ENCODE measurements at places on chromosomes 13 and 19.

DNA sequence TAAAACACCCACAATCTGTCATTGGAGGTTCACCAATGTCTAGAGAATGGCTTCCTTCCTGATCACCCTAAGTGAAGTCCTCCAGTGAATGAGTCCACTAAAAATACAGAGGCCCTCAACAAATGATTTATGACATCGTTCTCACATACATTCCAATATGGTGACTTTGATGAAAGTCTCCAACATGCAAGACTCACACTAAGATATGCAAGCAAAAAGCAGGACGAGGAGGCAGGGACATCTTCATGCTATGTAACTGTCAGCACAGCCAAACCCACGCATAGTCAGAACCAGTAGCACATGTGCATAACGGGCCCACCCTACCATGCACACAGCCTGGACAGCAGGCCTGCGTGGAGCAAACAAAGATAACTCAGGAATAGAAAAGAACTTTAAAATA is 16.6 kb upstream of the LSM14A start:
- no peak for DNase-seq

GRCh38 chr19:5022066-5022860 is 53.4 kb downstream of the KDM4B start:
- no peak for DNase-seq

DNA sequence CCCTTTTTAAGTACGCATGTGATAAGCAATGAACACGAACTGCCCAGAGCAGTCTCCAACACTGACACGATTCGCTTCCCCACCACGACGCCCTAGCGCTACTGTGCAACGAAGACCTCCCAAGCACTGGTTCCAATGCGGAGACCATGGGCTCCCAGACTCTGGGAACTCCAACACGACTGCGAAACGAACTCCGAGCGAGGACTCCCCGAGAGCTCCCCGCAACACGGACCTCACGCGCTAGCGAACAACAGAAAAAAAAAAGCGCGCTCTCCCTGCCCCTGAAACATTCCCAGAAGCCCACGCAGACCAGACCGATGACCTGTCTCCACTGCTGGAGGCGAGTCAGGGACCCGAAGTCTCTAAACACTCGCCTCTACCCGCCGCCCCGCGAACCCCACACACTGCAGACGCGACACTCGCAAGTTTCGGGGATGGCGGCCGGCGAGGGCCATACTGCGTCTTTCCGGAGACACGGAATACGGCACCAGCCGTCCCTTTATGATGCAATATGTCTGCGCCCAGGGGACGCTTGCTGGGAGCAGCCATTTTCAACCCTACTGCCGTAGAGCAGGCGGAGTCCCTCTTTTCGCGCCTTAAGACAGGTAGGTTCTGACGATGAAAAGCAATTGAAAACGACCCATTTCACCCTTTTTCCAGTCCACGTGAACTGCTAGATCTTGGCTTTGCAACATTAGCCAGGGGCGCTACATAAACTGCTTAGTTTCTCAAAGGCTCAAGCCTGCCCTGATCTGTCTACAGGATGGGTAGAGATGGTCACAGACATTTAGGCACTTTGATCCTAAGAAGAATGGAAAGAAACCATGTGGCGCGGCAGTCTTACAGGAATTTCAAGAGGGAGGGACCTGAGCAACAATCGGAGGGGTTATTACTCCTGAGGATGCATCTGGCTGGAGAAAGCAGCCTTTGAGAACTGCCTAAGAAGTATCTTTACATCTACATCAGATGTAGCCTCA is at the start of gene ZNF577:
ZNF577 (minus strand) TSS at position 430 of the 977 bp plus-strand sequence. CDS start 7,569 bp downstream, outside the sequence.
- DNase-seq, result peak; percentile 85

DNA sequence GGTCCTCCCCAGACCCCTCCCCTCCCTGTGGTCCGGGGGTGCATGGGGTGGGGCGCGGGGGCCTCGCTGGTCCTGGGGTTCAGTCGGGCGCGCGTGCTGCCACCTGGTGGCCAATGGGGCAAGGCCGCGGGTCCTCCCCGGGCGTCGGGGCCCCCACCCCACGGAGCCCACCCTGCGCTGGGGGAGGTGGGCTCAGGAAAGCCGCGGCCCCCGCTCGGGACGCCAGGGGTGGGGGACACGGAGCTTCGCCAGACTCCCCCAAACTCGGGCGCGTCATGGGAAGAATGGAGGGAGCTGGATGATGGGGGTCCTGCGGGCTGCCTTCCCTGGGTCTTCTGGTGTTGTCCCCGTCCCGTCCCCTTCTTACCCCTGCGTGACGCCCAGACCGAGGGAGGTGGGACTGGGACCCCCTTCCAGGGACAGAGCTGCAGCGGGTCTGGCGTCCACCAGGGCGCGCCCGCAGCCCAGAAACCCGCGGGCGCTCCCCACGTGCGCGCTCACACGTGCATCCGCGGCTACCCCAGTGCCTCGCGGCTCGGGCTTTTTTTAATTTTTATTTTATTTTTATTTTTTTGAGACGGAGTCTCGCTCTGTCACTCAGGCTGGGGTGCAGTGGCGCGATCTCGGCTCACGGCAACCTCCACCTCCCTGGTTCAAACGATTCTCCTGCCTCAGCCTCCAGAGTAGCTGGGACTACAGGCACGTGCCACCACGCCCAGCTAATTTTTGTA is 19.8 kb upstream of the TCF3 start:
- DNase-seq, result peak; percentile 84

GRCh38 chr13:85806553-85807175 is 7.4 kb upstream of the SLITRK6 start:
- peak; percentile 43 for DNase-seq

DNA sequence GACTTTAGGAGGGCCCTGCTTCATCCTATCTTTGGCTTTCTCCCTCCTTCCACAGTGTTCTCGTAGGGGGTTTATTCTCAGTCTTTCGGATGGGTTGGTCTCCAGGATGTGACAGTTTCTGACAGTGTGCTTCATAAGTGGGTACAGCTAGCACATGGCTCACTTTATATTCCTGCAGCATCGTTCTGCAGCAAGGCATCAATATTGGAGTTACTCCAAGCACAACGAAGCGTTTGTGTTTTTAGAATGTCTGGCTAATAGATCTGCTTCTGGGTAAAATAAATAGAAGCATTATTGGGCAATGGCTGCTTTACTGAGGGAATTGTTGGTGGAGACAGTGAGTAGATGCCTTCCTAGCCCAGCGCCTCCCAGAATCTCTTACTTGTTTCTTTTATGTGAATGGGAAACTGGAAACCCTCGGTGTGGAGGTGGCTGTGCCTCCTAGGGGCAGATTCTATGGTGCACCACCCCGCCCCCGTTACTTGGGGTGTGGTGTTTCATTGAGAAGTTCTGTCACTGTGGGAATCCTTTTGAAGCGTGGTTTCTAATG is 2.0 kb downstream of the FARP1 start:
- DNase-seq, result peak; percentile 52

DNA sequence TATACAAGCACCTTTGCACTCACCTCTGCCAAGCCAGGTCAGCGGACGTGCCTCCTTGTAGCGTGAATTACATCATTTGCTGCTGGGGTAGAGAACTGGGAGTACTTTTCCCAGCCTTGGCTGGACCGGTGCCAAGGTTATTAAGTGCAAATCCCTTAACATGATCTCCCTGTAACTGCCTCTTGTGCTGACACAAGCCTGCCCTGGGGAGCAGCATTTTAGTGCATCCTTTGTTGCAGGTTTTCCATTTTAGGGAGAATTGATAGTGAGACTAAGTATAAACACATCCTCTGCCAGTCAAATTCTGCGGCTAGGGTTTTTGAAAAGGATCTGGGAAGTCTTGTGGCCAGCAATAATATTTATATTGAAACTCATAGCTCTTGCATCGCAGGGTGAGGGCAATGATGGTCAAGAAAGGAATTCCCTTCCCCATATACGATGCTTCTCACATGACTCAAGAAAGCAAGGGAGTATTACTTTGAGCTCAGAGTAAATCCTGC is 32.7 kb upstream of the DCLK1 start:
- no peak for DNase-seq

- no peak for DNase-seq
Observed at GRCh38 chr19:5109560-5109959, 140.6 kb downstream of the KDM4B start.

DNA sequence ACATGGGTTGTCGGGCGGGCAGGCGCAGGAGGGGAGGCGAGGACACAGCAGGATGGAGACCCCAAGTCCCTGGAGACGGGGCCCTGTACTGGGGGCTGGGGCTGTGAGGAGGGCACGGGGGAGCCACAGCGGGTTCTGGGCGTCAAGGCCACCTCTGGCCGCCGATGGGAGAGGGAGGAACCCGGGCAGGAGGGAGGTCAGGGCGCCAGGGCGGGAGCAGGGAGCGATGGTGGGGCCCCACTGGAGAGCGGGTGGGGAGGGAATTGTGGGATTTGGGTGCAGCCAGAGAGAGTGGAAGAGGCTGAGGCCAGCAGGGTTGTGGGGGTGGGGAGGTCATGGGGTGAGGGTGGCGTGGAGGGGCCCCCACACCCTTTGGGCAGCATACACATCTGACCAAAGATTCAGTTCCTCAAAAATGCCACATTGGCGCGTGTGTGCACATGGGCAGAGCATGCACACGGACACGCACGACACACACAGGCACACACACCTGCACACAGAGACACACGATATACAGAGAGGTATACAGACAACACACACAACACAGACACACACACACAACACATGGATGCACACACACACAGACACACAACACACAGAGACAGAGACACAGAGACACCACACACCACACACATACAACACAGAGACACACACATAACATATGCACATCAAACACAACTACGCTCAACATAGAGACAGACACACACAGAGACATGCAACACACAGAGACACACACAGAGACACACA is 54.9 kb downstream of the AP1M1 start:
- DNase-seq, result no peak

GRCh38 chr13:40508767-40509342 is 157.6 kb downstream of the FOXO1 start:
- DNase-seq, result no peak

DNA sequence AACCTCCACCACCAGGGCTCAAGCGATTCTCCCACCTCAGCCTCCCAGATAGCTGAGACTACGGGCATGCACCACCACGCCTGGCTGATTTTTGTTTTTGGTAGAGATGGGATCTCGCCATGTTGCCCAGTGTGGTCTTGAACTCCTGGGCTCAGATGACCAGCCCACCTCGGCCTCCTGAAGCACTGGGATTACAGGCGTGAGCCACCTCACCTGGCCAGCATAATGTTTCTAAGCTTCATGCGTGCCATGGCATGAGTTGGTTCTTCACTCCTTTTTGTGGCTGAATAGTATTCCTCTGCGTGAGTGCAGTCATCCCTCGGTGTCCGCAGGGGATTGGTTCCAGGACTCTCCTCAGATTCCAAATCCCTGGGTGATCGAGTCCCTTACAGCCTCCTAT is 4.2 kb upstream of the ZNF579 start:
- no peak for DNase-seq

DNA sequence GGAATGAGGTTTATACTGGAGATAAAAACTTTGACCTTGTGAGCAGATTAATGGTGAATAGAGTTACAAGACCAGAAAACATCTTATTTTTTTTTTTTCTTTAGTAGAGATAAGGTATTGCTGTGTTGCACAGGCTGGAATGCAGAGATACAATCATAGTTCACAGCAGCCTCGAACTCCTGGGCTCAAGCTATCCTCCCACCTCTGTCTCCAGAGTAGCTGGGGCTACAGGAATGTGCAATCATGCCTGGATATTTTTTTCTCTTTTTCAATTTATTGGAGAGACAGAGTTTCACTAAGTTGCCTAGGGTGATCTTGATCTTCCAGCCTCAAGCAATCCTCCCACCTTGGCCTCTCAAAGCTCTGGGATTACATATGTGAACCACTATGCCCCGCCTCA is 2139.1 kb downstream of the PCDH9 start:
- no peak for DNase-seq

- DNase-seq, result no peak
Observed at GRCh38 chr13:39918620-39919236, 263.3 kb downstream of the COG6 start.

- DNase-seq, result no peak
Observed at GRCh38 chr19:45395821-45396617, 8.8 kb downstream of the PPP1R13L start.

DNA sequence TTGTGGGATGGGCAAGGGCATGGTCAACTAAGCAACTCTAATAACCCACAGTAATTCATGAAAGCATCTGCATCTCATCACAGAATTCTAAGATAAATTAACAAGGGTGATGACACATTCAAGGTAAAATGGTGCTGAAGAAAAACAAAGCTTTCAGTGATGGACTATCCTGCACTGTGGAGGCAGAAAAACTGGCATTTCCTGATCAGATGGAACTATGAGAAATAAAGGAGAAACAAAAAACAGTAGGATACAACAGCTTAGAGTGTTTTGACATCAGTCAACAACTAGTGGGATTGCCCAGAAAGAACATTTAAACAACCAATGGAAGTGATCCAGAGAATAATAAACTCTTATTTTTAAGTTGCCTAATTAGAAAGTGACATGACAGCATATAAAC is 327.0 kb downstream of the KLF5 start:
- no peak for DNase-seq

DNA sequence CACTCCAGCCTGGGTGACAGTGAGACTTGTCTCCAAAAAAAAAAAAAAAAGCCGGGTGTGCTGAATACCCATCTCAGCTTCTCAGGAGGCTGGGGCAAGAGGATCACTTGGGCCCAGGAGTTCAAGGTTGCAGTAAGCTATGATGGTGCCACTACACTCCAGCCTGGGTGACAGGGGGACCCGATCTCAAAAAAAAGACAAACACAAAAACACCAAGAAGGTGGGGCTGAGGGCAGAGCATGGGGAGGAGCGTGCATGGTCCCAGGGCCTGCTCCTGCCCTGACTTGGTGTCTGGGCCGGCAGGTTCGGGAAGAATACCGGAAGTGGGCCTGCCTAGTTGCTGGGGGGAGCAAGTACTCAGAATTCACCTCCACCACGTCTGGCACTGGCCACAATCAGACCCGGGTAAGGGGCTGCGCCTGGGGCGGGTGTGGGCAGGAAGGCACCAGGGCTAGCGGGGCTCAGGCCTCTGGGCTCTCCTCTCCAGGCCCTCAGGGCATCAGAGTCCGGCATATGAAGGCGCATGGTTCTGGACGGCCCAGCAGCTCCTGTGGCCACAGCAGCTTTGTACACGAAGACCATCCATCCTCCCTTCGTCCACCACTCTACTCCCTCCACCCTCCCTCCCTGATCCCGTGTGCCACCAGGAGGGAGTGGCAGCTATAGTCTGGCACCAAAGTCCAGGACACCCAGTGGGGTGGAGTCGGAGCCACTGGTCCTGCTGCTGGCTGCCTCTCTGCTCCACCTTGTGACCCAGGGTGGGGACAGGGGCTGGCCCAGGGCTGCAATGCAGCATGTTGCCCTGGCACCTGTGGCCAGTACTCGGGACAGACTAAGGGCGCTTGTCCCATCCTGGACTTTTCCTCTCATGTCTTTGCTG is 11.3 kb downstream of the DDX39A start:
- no peak for DNase-seq

- peak; percentile 29 for DNase-seq
Observed at GRCh38 chr13:30103161-30103840, 204.1 kb downstream of the KATNAL1 start.
